ENCODE measurements at places on chromosomes 1 and 21.
A peak's percentile ranks its signal among the peaks of the same experiment; 100 is the strongest.

- DNase-seq, result no peak
These were observed 247.6 kb downstream of the MRPL39 start for GRCh38 chr21:25359724-25360123.

GRCh38 chr1:213014642-213015041, 1.0 kb downstream of the ANGEL2 start:
- DNase-seq, result peak; percentile 29

DNA sequence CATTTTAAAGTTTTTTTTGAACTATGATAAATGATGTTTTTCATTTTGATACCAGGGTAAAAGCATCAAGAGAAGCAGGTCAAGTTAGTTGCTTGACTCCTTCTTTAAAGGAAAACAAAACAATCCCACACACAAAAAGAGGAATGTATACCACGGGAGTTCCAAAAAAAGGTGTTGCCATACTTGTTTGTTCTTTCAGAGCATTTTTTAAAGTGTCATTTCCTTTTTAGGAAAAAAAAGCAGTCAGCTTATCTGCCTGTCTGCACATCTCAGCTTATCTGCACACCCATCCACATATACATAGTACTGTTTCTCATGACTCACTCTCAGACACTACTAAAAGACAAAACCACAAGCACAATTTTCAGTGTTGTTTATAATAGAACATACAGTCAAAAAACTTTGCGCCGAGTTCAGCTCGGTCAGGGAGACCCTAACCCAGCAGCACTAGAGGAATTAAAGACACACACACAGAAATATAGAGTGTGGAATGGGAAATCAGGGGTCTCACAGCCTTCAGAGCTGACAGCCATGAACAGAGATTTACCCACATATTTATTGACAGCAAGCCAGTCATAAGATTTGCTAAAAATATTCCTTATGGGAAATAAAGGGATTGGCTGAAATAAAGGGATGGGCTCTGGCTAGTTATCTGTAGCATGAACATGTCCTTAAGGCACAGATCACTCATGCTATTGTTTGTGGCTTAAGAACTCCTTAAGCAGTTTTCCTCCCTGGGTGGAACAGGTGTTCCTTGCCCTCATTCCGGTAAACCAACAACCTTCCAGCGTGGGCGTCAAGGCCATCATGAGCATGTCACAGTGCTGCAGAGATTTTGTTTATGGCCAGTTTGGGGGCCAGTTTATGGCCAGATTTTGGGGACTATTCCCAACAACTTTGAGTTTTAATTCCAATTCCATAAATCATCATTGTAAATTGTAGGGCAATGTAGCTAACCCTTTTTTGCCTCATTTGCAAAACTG, 11.4 kb upstream of the MNDA start:
- DNase-seq, result no peak

DNA sequence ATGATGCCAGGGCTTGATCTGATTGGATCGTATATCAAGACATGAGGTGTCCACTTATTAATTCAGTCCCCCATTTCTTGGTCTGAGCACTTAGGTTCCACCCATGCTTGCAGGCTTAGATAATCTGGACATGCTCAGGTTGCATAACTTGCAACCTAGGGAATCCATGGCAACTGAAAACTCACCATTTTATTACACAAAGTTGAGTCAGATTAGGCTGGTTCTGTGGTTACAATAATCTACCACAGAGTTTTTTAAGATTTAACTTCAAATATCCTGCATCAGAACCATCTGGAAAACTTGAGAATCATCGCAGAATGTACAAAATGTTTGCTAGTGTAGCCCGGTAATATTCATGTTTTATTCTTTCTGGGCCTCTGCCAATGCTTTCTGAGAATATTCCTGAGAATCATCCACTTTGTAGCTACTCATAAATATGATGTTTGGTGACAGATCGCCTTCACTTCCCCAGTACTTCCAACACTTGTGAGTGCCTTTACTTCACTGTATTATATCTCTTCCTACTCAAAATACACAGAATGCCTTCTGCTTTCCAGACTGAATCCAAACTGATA, 707.2 kb upstream of the ADAMTS5 start:
- DNase-seq, result no peak

- no peak for DNase-seq
These were observed 56.1 kb downstream of the SCCPDH start for GRCh38 chr1:246780264-246780663.

GRCh38 chr1:207867136-207868109, 43.5 kb downstream of the CD34 start:
- no peak for DNase-seq

- no peak for DNase-seq
These were observed 10.3 kb downstream of the WLS start for GRCh38 chr1:68221980-68222373.

DNA sequence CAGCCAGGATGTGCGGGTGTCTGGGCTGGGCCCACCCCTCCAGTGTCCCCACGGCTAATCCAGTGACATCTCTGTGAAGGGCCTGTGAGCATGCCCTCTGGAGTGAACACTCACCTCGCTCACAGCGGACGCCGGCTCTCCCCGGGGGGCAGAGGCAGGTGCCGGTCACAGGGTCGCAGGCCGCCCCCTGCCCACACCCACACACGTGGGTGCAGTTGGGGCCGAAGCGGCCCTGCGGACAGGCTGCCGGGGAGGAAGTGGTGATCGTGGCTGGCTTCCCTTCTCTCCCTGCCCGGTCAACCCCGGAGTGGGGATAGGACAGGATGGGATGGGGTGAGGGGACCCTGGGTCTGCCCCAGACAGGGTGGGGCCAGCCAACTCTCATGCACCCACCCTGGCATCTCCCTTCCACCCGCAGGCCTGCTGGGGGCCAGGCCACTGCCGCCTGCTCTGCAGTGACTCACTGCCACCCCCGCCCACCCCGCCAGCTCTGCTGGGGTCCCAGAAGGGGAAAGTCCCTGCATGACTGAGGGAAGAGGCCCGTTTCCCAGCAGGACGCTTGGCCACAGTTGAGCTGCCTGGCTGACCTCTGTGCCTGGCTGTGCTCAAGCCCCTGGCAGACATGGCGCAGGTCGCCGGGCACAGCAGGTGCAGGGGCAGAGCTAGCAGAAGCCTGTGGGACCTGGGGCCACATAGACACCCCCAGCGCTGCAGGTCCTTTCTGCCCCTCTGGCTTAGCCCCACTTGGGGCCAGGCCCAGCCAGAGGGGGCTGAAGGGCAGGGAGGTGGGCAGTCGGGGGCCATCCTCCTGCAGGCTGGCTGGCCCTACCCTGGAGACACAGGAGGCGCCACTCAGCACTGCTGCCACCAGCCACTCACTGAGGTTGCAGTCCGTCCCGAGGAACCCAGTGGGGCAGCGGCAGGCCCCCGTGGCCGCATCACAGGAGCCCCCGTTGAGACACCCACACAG, 41.6 kb downstream of the ARHGEF16 start:
- DNase-seq, result no peak

- DNase-seq, result no peak
These were observed 71.7 kb downstream of the UBR4 start for GRCh38 chr1:19138331-19138730.

GRCh38 chr1:77655431-77655974, 27.0 kb downstream of the ZZZ3 start:
- DNase-seq, result no peak

DNA sequence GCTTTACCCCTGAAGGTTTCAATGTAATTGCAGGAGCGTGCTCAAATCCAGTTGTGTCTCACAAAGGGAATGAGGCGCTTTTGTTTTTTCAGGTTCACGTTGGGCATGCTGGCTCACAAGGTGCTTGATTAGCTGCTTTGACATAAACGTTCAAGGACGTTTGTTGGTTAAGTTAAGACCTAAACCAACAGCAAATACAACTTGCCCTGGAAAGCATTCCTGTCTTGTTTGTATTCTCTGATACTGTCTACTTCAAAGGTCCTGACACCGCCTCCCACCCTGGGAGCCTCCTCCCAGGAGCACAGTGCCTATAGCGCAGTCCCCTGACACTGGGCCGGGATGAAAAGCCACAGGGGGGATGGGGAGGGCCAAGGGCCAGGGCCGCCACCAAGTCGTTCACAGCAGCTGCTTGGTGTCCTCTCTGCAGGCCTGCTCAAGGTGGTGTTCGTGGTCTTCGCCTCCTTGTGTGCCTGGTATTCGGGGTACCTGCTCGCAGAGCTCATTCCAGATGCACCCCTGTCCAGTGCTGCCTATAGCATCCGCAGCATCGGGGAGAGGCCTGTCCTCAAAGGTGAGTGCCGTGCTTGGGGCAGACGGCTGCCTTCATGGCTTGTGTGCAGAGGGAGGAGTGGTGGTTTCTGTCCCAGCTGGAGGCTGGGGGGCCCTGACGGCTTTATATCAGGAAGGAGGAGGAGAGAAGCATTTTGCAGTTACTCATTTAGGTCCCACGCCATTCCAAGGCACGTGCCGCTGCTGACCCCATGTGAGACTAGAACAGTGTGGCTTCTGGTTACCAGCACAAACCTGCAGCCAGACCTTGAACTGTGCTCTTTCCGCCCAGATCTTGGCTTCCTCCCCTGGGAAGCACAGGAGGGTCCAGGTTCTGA, 6.1 kb downstream of the FAM3B start:
- no peak for DNase-seq
